ENCODE measurements at places on chromosomes 6 and 20. TPM values are rescaled to one million over a fixed set of nuclear protein-coding genes. Genes with fewer than 3 reads are reported as not detected.

DNA sequence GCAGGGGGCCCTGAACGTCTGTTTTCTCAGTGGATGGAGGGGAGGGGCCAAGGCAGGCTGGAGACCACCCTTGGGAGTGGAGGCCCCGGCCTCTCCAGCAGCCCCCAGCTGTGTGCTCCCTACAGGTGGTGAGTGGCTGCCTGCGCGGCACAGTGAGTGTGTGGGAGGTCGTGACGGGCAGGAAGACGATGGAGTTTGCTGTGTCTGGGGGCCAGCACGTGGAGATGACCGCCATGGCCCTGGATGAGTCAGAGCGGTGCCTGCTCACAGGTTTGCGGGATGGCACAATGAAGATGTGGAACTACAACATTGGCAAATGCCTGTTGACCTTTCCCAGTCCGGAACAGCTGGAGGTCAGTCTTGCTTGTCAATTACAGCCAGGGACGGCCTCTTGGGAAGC is 52.6 kb downstream of the EFCAB8 start:
- no peak for DNase-seq

- no peak for DNase-seq
Measured at GRCh38 chr6:164569509-164569908, 739.9 kb downstream of the C6orf118 start.

DNA sequence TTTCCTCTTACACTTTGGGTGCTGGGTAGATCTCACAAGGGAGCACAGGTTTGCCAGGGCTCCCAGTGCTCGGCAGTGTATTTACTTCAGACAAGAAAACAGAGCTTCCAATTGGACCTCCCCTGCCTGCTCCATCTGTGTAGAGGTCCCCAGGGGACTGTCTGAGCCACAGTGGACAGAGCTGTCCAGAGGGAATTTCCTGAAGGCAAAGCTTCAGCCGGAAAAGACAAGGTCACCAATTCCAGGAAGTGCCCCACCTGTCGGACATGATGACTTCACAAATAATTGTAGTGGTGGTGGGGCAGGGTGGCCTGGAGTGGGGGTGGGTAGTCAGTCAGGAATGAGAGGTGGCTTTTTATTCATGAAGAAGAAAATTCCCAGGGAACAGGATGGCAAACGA is 18.6 kb downstream of the ADGRF5 start:
- DNase-seq = peak; percentile 60

DNA sequence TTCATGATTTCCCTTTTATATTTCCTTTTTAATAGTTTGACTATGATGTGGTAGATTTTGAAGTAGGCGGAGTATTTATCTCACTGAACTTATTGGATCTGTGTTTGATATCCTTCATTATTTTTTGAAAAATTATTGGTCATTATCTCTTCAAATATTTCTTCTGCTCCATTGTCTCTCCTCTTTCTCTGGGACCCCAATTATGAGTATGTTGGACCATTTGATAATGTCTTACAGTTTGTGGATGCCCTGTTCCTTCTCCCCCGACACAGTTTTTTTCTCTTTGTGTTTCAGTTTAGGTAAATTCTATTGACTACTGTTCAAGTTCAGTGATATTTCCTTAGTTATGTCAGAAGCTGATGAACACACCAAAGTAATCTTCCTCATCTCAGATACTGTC is 49.4 kb upstream of the COL10A1 start:
- no peak for DNase-seq

DNA sequence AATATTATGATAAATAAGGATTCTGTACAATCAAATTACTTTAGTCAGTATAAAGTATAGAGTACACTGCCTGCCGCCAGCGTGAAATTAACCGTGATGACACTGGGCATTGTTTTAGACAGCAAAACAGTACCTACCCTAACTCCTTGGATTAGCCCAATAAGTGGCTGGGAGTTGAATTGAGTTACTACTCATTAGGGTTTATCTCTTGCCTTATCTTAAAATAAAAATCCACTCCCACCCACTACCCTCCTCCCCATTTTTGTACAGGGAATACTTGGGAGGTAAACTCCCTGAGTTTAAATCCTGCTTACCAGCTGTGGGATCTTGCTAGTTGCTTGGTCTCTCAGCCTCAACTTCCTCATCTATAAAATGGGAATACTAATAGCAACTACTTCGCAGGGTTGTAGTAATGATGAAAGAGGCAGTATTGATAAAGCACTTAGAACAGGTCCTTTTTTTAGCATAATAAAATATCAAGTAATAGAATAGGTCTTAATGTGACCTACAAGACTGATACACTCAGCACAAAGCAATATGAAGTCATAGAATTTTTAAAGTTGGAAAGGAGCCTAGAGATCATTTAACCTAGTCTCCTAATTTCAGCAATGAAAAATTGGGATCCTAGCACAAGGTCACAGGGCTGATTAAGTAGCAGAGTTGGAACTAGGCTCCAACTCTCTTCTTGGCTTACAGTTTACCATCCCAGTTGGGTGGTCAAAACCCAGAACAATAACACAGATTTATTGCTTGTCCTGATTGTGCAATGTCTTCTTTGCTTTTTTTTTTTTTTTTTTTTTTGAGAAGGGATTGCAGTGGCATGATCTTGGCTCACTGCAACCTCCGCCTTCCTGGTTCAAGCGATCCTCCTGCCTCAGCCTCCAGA is 23.8 kb downstream of the PHACTR2 start:
- DNase-seq = peak; percentile 14

DNA sequence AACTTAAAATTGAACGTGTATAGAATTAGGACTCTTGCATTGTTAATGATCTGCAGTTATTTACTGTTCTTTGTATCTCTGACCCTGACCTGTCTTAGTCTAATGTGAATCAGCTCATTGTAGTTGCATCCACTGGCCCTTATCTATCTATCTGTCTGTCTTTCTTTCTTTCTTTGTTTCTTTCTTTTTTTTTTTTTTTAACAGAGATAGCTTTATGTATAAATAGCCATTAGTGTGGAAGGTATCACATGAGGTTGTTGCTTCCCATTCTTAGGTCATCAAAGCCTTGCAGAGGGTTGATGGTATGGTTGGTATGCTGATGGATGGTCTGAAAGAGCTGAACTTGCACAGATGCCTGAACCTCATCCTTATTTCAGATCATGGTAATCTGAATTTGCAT is 59.9 kb downstream of the ENPP1 start:
- DNase-seq = no peak

GRCh38 chr20:50514035-50514337 is 3.8 kb downstream of the PTPN1 start:
- DNase-seq = no peak

DNA sequence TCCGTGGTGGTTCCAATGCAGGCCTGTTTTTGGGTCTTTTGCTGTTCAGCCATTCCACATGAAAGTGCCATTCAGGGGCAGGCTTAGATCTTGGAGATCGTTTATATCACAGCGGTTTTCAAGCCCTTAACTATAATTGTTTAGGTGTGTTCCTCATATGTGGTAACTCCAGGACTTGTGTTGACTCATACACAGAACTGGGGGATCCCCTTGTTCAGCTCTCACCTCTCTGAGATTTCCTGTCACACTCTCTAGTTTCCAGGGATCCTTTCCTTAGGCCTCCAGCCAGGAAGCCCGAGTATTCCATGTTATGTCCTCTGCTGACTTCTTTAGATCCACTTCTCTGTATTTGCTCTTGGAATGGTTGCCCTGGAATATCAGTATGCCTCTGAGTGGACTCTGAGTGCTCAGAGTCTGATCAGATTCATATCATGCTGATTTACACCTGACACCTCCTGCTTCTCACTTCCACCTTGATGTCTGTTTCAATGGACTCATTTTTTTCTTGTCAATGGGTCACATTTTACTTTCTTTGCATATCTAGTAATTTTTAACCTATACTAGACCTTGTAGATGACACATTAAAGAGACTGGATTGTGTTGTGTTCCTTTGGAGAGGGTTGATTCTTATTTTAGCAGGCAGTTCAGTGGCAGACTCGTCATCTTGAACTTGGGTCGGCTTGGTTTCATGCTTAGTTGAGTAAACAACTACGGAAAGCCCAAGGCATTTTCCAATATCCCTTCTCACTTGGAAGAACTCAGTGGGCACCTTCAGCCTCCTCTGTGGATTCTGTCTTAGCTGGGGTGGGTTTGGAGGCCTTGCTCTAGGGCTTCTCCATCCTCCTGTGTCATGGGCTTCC is 13.1 kb downstream of the NTSR1 start:
- no peak for DNase-seq

DNA sequence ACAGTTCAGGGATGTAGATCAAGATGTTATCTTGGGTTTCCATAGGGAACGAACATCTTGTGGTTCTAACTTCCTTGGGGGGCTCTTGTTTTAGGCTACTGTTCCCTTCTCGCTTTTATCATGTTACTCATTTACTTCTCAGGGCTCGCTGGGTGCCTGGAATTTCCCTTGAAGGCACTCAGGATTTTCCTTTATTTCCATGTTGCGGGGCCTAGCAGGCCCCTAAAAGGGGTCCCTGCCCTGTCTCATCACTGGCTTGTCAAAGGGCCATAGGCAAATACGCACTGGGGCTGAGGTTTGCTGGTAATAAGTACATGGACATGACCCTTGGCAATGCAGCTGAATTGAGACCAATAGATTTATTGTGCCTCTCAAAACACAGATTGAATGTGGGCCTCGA is 262.3 kb downstream of the CDH4 start:
- no peak for DNase-seq

GRCh38 chr20:58717278-58718091 is 24.9 kb downstream of the NPEPL1 start:
- DNase-seq = no peak

- no peak for DNase-seq
Measured at GRCh38 chr6:133208183-133208755, 32.9 kb upstream of the EYA4 start.

DNA sequence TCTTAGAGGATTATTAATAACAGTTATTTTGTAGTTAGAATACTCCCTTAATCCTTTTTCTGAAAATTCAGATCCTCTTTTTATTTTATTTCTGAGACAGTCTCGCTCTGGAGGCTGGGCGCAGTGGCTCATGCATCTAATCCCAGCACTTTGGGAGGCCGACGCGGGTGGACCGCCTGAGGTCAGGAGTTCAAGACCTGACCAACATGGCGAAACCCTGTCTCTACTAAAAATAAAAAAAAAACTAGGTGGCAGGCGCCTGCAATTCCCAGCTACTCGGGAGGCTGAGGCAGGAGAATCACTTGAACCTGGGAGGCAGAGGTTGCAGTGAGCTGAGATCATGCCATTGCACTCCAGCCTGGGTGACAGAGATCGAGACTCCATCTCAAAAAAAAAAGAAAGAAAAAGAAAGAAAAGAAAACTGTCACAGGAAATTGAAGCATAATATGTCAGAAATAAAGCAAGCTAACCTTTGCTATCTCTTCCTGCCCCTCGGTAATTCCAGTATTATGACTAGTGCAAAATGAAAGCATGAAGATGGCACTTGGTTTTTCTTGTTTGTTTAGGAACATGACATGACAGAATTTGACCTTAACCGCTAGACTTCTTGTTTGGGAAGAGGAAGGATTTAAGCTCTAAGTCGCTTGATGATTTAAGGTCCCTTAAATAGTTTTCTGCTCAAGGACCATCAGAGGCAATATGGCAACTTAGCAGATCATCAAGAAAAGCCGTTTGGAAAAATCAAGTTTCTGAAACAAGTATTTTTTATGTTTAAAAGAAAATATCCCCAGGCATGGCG is 1.8 kb upstream of the RBM39 start:
- peak; percentile 35 for DNase-seq

- no peak for DNase-seq
Measured at GRCh38 chr6:146909376-146909775, 294.8 kb upstream of the STXBP5 start.

GRCh38 chr6:71289039-71289801 is 609 bp downstream of the OGFRL1 start:
- peak; percentile 58 for DNase-seq

DNA sequence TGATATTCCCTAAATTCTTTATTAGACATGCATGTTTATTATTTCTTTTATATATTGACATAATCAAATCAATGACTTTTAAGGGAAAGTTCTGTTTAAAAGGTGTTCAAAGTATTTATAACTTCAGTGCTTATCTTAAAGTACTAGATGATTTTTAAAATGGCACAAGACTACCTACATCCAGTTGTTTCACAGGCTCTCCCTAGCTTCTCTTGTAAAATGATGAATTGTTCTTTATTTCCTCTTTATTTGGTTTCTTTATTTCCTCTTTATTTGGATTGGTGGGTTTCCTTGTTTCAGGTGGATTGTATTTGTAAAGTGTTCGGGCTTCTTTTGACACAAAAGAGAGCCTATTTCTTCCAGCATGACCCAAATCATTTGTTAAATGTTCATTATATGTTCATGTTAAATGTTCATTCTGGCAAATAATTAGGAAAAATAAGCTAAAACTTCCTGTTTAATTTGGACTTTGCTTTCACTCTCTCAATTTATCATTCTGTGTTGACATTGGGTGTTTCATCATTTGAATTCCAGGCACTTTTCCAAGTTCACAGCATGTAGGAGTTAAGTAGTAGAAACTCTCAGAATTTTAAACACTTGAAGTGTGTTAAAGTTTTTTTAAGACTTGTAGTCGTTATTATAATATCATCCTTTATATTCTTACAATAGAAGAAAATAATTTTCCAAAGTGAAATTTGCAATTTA is 24.6 kb downstream of the MLIP start:
- peak; percentile 34 for DNase-seq

DNA sequence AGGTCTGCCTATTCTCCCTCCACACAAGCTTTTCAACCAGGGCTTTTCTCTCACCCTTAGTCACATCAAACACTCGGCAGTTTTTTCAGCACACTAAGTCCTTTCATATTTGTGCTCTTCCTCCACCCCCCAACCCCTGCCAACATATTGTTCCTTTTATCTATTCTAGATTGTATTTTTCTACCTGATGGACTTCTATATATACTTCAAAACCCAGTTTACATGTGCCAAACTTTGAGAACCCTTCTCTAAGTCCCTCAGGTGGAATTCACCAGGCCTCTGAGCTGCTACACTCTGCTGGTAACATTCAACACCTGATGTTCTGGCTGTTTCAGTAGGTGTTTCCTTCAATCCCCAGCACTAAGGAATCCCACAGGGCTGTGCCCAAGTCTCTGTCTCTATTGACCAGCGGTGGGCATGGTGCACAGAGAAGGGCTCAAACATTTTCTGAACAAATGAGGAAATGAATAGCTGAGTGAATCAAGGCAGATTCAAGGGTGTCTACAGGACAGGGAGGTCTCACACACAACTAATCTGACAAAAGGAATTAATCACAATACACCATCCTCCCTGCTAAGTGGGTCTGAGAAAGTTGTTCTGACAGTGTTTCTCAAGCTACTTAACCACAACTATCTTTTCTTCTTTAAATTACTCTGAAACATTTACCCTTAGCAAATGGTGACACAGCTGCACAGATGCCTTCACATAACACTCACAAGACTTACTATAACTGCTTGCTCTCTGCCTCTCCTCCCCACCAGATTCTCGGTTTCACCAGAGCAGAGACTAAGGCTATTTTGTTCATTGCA is 166.5 kb downstream of the TSHZ2 start:
- no peak for DNase-seq

The SRMS gene
- not detected for total RNA-seq

The BMP5 gene
- not detected for total RNA-seq

The VGLL2 gene
- total RNA-seq = not detected

The NKX2-2 gene
- not detected for total RNA-seq

The PRR18 gene
- not detected for total RNA-seq

The SLC32A1 gene
- total RNA-seq = not detected

The ZNF341 gene
- total RNA-seq = 2.4 TPM

The RCAN2 gene
- total RNA-seq = 0.34 TPM

The GID8 gene
- 43.4 TPM for total RNA-seq

The VSX1 gene
- total RNA-seq = not detected

The NUS1 gene
- 22.2 TPM for total RNA-seq

Data from dermis blood vessel endothelial cell (primary cell).